ENCODE measurements at places on chromosomes 5 and 9. TPM values are rescaled to one million over a fixed set of nuclear protein-coding genes. Genes with fewer than 3 reads are reported as not detected.

The SPATA31C1 gene
- not detected for total RNA-seq

The SPINK4 gene
- total RNA-seq: not detected

The PRRT1B gene
- total RNA-seq: not detected

The AQP7 gene
- total RNA-seq: 1.6 TPM

The WDR38 gene
- not detected for total RNA-seq

The CD72 gene
- 0.30 TPM for total RNA-seq

The OTP gene
- not detected for total RNA-seq

The FAT2 gene
- under 0.01 TPM for total RNA-seq

The ACSL6 gene
- 0.12 TPM for total RNA-seq

The ABITRAM gene
- 4.4 TPM for total RNA-seq
